ENCODE measurements at places on chromosomes 6 and 20. TPM values are rescaled to one million over a fixed set of nuclear protein-coding genes. Genes with fewer than 3 reads are reported as not detected.

Gene ADGRF4
- total RNA-seq = not detected

- DNase-seq = no peak
Observed at GRCh38 chr6:94769197-94769596, 808.1 kb upstream of the MANEA start.

DNA sequence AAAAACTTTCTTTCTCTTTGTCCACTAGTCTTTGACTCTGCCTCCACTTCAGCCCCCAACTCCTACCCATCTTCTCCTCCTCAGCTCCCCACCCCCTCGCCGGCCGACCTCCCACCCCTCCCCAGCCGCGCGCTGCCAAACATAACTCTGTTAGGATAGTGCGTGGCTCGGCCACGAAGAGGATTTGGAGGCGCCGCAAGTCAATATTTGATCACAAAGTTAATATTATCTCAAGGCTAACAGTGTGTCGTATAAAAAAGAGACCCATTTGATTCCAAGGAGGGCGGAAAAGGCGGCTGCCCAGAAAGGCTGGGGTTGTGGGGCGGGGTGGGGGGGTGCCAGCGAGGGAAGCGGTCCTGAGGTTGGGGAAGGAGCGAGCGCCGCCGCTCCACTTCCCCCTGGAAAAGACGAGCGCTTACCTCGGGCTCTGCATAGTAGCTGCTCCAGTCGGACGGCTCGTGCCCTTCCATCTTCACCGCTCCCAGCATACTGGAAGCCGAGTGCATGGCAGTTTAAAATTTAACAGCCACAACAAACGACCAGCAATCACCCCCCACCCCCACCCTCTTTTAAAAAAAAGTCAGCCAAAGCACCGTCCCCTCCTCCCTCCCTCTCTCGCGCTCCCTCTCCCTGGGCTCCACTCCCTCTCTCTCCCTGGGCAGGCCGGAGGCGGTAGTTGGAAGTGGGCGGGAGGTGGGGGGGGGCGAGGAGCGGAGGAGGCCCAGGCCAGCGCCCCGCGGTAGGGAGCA lies 425 bp downstream of the FOXA2 start:
- DNase-seq = no peak

Gene KIF25
- not detected for total RNA-seq

Data from osteocyte (in vitro differentiated cells).